ENCODE measurements at places on chromosomes 1 and 21. TPM values are rescaled to one million over a fixed set of nuclear protein-coding genes. Genes with fewer than 3 reads are reported as not detected.
A peak's percentile ranks its signal among the peaks of the same experiment; 100 is the strongest.

CNKSR1 gene
- 6.4 TPM for total RNA-seq

PGBD2 gene
- 4.1 TPM for total RNA-seq

TAL1 gene
- not detected for total RNA-seq

MATN1 gene
- not detected for total RNA-seq

G0S2 gene
- 0.56 TPM for total RNA-seq

CACNA1S gene
- total RNA-seq, result not detected

RNF186 gene
- not detected for total RNA-seq

KIF17 gene
- total RNA-seq, result not detected

ELAPOR1 gene
- total RNA-seq, result 6.3 TPM

DNA sequence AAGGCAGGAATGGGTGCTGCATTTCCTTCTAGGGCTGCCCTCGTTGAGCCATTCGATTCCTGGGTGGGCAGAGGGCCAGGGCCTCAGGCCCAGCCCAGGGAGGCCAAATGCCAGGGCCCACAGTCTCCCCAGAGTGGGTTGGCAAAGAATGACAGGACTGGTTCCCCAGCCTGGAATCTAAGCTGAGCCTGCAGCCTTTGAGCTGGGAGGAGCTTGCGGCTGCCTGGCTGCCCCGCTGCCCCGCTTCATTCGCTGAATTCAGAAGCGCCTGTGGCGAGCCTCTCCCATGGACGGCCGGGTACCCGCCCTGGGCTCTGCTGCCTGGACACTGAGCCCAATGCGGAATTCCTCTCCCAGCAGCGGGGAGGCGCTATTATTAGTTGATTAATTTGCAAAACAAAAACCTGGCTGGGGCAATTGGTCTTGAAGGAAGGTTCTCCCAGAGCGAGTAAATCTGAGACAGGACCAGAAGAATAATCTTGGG is 32.3 kb upstream of the TARDBP start:
- H3K27ac ChIP-seq, result no peak overlapping the region
- peaks cover 19% of the 10 kb centered on the region for H3K27me3 ChIP-seq
- no peaks in the 10 kb centered on the region for H3K36me3 ChIP-seq
- no peaks in the 10 kb centered on the region for H3K4me1 ChIP-seq
- no peak for DNase-seq

DNA sequence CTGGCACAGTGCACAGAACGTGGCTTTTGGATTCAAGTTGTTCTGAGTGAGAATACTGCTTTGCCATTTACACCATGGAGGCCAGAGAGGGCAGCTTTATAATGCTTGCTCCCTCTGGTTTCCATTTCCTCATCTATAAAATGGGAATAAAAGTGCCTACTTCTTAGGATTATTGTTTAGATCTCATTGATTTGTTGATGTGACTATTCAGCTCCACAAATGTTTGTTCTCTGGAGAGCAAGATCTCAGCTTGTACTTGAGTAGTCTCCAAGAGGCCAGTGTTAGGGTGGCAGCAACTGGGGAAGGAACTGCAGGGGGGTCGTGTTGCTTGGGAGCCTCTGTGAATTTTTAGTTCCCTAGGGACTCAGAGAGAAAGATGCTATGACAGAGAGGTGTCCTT is 55.2 kb downstream of the YARS1 start:
- H3K27ac ChIP-seq, result no peak overlapping the region
- no peak for DNase-seq
- no peaks in the 10 kb centered on the region for H3K36me3 ChIP-seq
- H3K4me1 ChIP-seq, result peaks cover 20% of the 10 kb centered on the region
- H3K27me3 ChIP-seq, result peaks cover 2% of the 10 kb centered on the region
- H3K4me3 ChIP-seq, result no peak overlapping the region

DNA sequence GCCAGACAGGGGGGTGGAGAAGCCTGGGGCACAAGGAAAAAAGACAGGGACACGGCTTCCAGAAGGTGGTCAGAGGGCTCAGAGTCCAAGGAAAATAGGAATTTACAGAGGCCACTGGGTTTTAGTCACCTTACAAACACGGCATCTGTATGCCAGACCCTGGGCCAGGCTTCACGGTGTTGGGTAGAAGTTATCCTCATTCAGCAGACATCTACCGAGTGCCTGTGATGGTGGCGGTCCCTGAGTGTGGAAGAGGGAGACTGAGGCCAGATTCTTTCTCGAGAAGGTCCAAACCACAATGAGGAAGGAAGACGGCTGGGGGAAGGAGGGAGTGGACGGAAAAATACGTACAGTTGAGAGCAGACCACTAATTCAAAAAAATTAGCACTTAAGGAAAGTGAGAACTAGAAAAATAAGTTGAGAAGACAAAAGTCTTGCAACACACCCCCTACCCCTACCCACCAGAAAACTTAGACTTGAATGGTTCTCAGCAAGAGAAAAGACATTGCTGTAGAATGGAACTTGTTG is 864 bp upstream of the BTG2 start:
- H3K27ac ChIP-seq, result peak overlapping the region; percentile 93
- peak overlapping the region; percentile 96 for H3K4me3 ChIP-seq
- DNase-seq, result no peak
- H3K27me3 ChIP-seq, result no peaks in the 10 kb centered on the region
- H3K36me3 ChIP-seq, result peaks cover 36% of the 10 kb centered on the region

DNA sequence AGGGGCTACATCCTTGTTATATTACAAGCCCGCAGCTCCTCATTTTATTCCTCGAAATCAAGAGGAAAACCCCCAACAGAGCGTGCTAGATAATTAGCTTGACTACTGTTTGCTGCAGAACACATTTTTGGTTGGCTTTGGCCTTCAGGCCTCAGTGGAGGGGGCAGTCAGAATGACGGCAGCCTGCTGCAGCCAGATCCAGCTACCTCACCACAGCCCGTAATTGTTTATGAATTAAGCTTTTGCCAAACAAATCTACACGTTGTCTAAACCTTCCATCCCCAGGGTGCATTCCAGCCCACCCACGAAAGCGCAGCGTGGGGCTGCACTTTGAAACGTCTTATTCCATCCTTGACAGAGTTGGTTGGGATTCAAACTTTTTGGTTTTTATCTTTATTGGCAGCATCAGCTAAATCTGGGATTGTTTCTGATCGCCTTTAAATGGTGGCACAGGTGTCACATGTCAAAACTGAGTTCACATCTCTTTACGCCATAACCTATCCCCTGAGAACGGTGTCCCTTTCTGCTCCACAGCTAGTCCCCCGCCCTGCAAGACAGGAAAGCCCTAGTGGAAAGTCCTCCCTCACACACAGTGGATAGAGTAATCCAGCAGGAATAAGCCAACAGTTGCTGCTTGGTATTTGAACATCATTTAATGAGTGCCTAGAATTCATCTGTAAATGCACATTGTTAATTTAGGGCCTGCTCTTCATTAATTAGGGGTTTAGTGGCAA is 195.5 kb downstream of the LMO4 start:
- no peaks in the 10 kb centered on the region for H3K4me1 ChIP-seq
- no peaks in the 10 kb centered on the region for H3K27me3 ChIP-seq
- no peaks in the 10 kb centered on the region for H3K36me3 ChIP-seq
- H3K4me3 ChIP-seq, result no peak overlapping the region

GRCh38 chr1:215660259-215660658 is 93.2 kb downstream of the KCTD3 start:
- no peaks in the 10 kb centered on the region for H3K4me1 ChIP-seq
- DNase-seq, result no peak

GRCh38 chr1:228978484-228979324 is 243.4 kb downstream of the RHOU start:
- no peaks in the 10 kb centered on the region for H3K4me1 ChIP-seq
- H3K27ac ChIP-seq, result no peak overlapping the region
- H3K36me3 ChIP-seq, result no peaks in the 10 kb centered on the region
- H3K27me3 ChIP-seq, result no peaks in the 10 kb centered on the region
- H3K4me3 ChIP-seq, result no peak overlapping the region
- DNase-seq, result no peak

DNA sequence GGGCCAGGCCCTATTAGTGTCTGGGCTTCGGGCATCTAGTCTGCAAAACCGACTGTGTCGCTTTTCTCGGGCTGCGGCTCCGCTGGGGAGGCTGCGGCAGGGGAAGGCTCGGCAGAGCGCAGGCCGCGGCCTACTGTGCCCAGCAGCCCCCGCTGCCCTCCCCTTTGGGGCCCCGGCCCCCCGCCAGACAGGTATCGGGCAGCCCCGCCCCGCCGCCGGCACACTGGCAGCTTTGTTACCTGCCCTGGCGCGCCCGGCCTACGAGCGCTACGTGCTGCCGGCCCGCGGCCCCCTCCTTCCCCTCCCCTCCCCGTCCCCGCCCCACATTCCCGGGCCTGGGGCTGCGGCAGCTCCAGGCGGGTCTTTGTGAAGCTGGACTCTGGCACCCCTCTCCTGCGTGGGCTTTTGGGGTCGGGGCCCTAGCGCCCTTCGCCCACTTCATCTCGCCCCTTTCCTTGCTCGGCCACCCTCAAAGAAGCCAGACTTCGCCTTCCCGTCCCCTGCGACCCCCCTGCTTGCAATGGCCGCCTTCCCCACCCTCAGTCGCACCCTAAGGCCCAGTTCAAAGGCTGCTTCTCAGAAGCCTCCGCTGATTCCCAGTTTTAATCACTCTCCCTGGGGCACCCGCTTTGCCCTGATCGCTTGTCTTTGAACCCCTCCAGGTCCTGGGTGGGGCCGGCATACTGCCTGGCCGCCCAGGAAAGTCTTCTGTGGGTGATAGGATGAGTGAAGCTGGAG is 48.9 kb upstream of the SLC2A1 start:
- no peak overlapping the region for H3K4me3 ChIP-seq
- H3K27ac ChIP-seq, result no peak overlapping the region
- peaks cover 10% of the 10 kb centered on the region for H3K27me3 ChIP-seq
- no peaks in the 10 kb centered on the region for H3K36me3 ChIP-seq
- DNase-seq, result no peak
- no peaks in the 10 kb centered on the region for H3K4me1 ChIP-seq

DNA sequence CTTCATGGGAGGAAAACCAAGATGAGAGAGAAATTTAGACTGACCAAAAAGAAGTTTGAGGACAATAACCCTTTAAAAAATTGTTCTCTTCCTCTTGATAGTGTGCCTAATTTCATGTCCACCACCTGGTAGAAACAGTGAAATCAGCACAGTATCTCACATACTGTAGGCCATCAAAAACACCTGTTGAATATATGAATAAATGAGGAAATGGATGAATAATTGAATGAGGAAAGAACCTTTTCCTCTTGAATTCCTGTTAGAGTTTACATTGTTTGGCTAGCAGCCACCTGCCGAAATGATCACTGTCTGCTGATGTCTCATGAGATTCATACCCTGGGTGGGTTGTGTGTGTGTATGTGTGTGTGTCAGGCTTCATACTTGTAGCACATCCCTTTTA is 198.7 kb upstream of the PBX1 start:
- H3K4me1 ChIP-seq, result no peaks in the 10 kb centered on the region
- no peak overlapping the region for H3K4me3 ChIP-seq
- no peaks in the 10 kb centered on the region for H3K36me3 ChIP-seq
- H3K27me3 ChIP-seq, result no peaks in the 10 kb centered on the region

- no peaks in the 10 kb centered on the region for H3K36me3 ChIP-seq
- H3K4me3 ChIP-seq, result no peak overlapping the region
- DNase-seq, result no peak
- no peak overlapping the region for H3K27ac ChIP-seq
These were observed 47.1 kb upstream of the OLIG2 start for GRCh38 chr21:32978331-32979270.

- H3K36me3 ChIP-seq, result no peaks in the 10 kb centered on the region
- DNase-seq, result no peak
- H3K27me3 ChIP-seq, result no peaks in the 10 kb centered on the region
- H3K4me1 ChIP-seq, result no peaks in the 10 kb centered on the region
These were observed 104.2 kb downstream of the DUSP10 start for GRCh38 chr1:221637641-221638041.

DNA sequence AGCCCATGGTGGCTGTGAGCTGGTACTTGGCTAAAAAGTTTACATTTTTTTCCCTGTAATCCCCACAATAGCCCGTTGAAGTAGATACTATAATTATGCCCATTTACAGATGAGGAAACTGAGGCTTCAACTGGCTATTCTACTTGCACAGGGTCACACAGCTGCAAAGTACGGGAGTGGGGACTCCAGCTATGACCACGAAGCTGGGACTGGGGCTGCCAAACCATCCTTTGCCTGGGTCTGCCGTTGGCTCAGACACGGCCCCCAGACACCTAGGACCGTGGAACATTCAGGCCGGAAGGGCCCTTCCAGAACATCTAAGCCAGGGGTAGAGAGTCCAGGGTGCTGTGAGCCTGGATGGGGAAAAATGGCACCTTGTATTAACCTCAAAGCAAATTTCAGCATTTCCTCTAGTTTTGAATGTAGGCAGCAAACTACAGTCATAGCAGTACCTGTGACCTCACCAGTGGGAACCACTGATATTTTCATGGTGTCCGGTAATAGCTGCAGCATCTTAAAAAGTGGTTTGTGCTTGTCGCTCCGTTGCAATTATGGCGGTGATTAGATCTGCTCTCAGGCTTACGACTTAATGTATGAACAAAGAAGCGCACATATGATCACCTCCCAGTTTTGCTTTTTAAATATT is 4.3 kb downstream of the TP73 start:
- H3K4me3 ChIP-seq, result no peak overlapping the region
- H3K27me3 ChIP-seq, result peaks cover 46% of the 10 kb centered on the region
- peaks cover 3% of the 10 kb centered on the region for H3K4me1 ChIP-seq
- H3K36me3 ChIP-seq, result no peaks in the 10 kb centered on the region

DNA sequence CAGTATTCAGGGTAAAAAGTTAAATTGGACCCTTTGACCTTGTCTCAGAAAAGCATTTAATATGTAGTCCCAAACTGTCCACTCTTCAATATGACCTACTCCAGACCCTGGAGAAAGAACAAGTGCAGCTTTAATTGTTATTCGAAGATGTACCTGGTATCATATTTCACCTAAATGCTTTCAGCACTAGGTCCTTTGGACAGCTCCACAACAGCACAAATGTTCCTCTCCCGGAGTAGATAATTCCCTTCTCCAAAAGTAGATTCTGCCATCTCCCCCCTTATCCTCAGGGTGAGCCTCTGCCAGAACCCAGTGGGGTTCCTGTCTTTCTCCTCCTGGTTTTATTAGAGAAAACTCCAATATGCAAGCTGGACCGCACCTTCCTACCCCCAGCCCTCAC is 104.5 kb upstream of the AJAP1 start:
- H3K4me3 ChIP-seq, result no peak overlapping the region
- H3K4me1 ChIP-seq, result no peaks in the 10 kb centered on the region
- DNase-seq, result no peak
- H3K27ac ChIP-seq, result no peak overlapping the region

DNA sequence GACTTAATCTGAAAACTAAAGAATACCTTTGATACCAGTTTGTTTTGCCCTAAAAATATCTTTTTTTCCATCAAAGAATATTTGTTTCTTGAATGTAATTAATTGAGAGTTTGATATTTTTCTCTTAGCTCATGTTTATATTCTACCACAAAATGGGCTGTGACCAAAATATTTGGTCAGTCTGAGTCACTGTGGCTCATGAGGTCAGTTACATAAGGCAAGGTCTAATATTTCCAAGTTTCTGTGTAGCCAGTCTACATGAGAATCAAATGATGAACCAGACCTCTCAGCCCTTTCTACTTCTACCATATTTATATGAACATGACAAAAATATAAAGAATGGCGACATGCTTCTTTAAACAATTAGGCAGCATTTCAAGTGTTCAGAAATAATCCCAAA is 83.0 kb upstream of the IVNS1ABP start:
- no peak for DNase-seq
- H3K27me3 ChIP-seq, result no peaks in the 10 kb centered on the region
- H3K4me3 ChIP-seq, result no peak overlapping the region
- no peak overlapping the region for H3K27ac ChIP-seq
- H3K36me3 ChIP-seq, result peaks cover 5% of the 10 kb centered on the region

GRCh38 chr1:93595743-93596142 is 85.9 kb downstream of the BCAR3 start:
- H3K36me3 ChIP-seq, result no peaks in the 10 kb centered on the region
- peaks cover 10% of the 10 kb centered on the region for H3K4me1 ChIP-seq
- peaks cover 12% of the 10 kb centered on the region for H3K27me3 ChIP-seq
- no peak overlapping the region for H3K4me3 ChIP-seq
- DNase-seq, result no peak

GRCh38 chr1:24901791-24902470 is 28.1 kb downstream of the RUNX3 start:
- no peak overlapping the region for H3K27ac ChIP-seq
- no peak for DNase-seq
- H3K36me3 ChIP-seq, result peaks cover 39% of the 10 kb centered on the region
- H3K27me3 ChIP-seq, result no peaks in the 10 kb centered on the region
